GM12891 (cell line): ENCODE measurements at places on chromosomes 5 and 9.

- DNase-seq, result no peak
Observed at GRCh38 chr9:116953271-116953670, 266.2 kb downstream of the TRIM32 start.

- DNase-seq, result no peak
Observed at GRCh38 chr5:177100714-177101121, 14.0 kb downstream of the FGFR4 start.

GRCh38 chr9:96688745-96689464, 33.8 kb upstream of the PRXL2C start:
- DNase-seq, result no peak

DNA sequence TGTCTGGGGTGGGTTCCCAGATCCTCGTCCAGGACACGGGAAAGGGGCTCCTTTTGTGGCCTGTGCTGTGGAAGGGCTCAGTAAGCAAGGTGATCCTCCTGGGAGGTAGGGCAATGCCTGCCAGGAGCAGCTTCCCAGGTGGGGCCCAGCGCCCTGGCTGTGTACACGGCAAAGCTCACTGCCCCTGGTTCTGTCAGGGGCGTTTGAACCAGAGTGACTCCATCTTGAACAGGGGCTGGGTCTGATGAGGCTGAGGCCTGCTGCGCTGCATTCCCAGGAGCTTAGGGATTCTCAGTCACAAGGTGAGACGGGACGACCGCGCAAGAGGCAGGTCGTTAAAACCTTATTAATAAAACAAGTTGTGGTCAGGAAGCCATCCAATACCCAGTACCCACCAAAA, 19.9 kb upstream of the SLC12A7 start:
- DNase-seq, result no peak

GRCh38 chr9:17065062-17065461, 69.8 kb upstream of the CNTLN start:
- no peak for DNase-seq

DNA sequence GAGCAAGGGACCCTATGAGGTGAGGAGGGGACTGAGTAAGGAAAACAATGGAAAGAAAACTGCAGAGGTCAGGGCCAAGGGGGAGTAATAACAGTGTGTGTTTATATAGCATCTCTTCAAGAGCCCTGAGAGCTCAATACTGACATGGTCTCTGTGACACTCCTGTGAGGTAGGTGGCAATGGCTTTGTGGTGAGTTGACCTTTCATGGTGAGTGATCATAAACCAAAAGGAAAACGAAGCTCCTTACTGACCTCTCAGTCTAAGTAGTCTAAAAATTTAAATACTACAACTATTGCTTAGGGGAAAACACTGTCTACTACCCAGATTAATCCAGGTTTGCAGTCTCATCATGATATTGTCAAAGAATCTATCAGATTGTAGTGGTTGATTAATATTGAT, 130.9 kb downstream of the SNCAIP start:
- no peak for DNase-seq

DNA sequence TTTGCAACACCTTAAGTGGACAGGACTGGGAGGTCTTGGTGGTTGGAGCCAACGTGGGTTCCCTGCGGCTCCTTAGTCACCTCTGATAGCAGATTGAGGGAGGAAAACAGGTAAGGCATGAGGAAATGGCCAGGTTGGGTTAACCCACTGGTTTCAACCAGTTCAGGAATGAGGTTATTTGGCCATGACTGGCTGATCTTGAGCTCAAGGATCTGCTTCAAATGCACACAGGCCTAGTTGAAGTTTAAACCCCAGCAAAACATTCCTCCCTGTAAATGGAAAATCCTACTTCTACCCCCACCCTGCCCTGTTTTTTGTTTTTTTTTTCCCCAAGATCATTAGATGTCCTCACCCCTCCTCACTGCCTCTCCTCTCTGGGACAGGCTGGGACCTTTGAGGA, 3.2 kb upstream of the NUP214 start:
- no peak for DNase-seq

DNA sequence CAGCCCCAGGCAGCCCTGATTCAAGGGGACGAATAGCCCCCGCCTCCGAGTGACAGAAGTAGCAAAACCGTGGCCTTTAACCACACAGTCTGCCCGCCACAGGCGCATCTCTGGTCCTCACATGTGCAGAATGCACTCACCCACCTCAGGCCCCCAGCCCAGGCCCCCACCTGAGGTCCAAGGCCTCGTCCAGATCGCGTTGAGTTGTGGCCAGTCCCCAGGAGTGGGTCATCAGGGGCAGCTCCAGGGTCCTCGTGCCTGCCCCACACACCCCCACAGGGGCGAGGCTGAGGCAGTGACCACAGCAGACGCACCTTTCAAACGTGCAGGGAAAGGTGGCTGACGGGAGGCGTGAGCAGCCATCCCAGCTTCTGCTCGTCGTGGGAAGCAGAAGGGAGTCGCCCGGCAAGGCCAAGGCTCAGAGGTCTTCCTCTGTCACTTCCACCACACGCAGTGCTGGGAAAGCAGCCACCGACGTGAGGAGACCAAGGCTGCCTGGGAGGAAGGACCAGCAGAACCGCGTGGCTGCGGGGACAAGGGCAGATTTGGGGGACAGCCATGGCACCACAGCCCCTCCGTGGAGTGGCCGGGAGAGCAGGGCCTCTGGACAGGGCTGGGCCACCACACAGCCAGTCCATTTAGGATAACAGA, 77.8 kb upstream of the OTULINL start:
- no peak for DNase-seq

DNA sequence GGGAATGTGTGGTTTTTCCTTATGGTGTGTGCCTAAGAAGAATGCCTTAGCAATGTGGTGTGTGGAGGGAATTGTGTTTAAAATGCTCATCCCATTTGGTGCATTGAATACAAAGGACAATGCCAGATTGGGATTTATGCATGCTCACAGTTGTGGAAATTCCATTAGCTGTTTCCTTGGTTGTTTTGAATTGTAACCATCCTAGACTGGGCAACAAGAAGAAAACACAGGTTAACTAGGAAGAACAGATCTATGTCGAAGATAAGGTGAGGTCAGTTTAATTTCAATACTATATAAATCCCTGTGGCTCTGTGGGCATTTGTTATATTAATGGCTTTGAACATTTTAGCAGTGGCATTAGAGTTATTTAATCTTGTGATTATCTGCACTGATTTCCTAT, 266.8 kb downstream of the MAT2B start:
- no peak for DNase-seq

DNA sequence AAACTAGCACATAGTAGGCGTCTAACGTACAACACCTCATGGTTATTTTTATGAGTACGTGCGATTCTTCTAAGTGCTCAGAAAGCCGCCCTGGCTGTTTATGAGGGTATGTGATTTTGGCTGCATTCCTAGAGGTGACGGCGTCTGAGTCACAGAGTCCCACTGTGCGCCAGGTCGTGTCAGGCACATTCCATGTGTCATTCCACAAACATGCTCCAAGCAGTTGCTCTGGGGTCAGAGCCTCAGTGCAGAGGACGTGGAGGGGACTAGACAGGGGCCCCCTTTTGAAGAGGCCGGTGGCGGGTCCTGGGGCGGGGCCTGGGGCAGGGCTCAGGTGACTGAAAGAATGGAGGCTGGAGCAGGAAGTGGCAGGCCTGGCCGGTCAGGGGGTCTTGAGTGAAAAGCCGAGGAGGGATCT, 51.9 kb downstream of the NEK6 start:
- DNase-seq, result no peak

- DNase-seq, result no peak
Observed at GRCh38 chr5:171288066-171288465, 21.0 kb upstream of the TLX3 start.

- no peak for DNase-seq
Observed at GRCh38 chr5:64742821-64743220, 25.7 kb downstream of the SREK1IP1 start.

GRCh38 chr5:142455856-142456255, 131.0 kb upstream of the SPRY4 start:
- DNase-seq, result no peak

DNA sequence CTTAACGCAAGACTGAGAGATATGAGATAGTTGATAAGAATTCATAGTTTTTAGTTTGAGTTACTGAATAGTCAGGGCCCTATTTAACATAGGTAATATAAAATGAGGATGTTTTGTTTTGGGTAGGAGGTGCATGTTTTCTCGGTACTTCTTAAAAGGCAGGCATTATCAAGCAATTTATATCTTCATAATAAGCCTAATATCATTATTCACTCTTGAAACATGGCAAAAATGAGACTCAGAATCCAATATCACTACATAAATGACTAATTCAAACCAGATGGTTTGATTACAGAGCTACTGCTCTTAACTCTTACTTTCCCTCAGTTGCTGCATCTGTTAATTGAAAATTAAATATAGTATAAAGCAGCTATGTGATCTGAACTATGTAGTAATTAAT, 2038.7 kb downstream of the EFNA5 start:
- no peak for DNase-seq

DNA sequence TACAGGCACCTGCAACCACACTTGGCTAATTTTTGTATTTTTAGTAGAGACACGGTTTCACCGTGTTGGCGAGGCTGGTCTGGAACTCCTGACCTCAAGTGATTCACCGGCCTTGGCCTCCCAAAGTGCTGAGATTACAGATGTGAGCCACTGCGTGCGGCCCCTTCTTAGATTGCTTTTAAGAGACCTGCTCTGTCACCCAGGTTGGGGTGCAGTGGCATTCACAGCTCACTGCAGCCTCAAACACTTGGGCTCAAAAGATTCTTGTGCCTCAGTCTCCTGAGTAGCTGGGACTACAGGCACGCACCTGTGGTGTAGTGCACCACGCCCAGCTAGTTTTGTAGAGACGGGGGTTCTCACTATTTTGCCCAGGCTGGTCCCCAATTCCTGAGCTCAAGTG, 11.0 kb downstream of the HSPA9 start:
- DNase-seq, result no peak

GRCh38 chr9:12681620-12682019, 11.6 kb upstream of the TYRP1 start:
- no peak for DNase-seq

- DNase-seq, result no peak
Observed at GRCh38 chr9:111542497-111543254, 17.7 kb downstream of the ZNF483 start.

DNA sequence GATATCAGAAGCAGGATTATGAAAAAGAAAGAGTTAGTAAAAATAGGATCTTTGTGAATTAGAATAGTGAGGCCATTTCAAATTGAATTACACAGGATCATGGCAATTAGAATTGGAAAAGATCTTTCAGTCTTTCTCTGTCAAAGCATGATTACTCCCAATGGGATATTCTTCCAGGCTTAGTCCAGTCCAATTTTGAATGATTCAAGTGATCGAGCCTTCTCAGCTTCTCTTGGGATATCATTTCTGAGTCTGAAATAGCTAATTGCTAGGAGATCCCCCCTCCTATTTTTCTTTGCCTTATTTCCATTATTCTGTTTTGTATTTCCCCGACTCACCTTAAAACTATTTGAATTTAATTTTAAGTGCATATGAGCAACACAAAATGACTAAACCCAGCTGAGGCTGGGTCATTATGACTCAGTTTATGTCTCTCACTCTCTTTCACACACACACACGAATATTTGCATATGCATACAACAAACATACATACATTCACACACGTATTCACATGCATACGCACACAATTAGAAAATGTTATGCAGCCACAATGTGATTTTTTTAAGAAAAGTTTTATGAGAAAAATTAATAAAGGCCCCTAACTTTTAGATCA, 34.8 kb upstream of the EFNA5 start:
- DNase-seq, result no peak

DNA sequence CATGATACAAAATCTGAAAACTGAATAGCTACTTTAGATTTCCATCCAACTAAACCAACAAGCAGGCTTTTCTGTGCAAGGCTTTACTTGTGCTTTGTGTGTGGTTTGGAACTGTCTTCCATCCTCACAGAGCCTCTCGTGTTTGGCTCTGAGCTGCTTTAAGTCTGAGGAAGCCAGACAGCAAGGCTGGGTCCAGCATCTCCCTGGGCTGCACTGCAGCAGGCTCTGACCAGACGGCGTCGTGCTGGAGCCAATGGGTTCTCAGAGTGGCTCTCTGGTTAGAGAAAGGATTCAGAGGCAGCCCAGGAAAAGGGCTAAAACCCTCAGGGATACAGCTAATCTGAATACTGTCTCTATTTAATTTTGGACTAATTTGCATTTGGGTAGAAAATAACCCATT, 207.9 kb upstream of the EFNA5 start:
- no peak for DNase-seq

DNA sequence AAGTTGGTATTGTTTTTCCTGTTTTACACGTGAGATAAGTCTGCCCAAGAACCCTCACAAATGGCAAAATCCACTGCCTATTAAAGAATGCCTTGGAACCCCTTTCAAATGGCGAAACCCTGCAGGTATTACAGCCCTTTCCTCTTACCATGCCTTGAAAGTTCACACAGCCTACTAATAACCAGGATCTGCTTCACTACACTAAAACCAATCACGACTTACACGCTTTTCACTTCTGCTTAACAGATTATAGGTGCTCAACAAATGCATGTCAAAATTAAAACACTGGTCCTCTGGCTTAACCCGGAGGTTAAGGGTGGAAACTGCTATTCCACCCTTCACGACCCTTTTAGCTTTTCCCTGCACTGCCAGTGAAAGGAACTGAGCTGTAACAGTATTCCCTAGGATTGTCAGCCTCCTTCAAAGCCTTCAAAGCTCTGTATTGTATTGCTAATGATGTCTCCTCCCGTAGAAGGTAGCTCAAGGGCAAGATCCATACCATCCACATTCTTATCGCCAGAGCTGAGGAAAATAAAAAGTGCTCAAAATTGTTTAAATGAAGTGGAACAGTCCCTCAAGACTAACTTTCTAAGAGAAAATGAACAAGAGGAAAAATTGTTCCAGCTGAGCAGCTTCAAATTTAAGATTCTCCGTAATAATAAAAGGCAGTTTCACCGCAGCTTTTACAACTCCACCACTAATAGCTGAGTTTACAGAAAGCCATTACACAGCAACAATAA, 997 bp downstream of the AUH start:
- no peak for DNase-seq

DNA sequence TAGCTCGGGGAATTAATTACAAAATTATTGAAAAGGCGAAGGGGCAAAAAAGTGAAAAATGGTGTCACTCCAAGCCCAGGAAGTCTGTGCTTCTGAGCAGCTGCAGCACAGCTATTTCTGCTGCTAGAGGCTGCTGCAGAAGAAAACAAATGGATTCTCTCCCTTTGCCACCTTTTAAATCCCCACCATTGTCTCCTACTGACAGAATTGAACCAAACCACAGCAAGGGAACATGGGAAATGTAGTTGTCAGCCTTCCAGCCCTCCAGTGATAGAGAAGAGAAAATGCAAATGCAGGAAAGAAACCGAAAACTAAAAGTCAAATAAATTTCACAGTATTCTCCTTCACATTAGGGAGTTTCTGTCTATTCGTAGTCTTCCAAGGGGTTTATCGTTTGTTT, 33.4 kb upstream of the CDC42SE2 start:
- DNase-seq, result no peak

GRCh38 chr9:95505072-95505716, 11.6 kb downstream of the PTCH1 start:
- DNase-seq, result no peak

GRCh38 chr5:17001428-17001827, 65.3 kb upstream of the MYO10 start:
- DNase-seq, result no peak
